SK-N-SH (cell line): ENCODE measurements at places on chromosomes 3 and 15. TPM values are rescaled to one million over a fixed set of nuclear protein-coding genes. Genes with fewer than 3 reads are reported as not detected.

Gene NOX5
- 0.02 and 0.05 TPM in 2 replicates for polyA plus RNA-seq

Gene THOC7
- 35.6 and 35.9 TPM in 2 replicates for polyA plus RNA-seq

Gene ZBTB47
- 9.9 and 13.0 TPM in 2 replicates for polyA plus RNA-seq

Gene MEGF11
- polyA plus RNA-seq, result 0.03 TPM in 1 of 2 replicates, not detected in the other

DNA sequence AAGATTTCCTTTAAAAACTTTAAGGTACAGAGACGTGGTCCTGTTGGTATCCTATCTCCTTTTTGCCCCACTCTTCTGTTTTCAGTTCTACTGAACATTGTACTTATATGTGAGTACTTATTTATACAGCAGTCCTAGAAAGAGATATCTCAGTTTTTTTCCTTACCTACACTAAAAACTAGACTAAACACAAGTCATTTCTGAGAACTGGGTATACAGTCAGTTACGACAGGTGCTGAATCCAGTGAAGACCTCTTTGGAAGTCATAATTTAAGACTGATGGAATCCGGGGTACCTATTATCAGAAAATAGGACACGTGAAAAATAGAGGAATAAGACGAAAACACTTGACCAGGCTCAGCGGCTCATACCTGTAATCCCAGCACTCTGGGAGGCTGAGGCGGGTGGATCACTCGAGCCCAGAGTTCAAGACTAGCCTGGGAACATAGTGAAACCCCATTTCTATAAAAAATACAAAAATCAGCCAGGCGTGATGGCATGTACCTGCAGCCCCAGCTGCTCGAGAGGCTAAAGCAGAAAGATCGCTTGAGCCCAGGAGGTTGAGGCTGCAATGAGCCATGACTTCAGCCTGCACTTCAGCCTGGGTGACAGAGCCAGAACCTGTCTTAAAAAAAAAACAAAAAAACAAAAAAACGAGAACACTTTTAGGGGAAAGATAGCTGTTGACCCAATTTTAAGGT lies 76.3 kb downstream of the KLHL25 start:
- DNase-seq, result no peak

DNA sequence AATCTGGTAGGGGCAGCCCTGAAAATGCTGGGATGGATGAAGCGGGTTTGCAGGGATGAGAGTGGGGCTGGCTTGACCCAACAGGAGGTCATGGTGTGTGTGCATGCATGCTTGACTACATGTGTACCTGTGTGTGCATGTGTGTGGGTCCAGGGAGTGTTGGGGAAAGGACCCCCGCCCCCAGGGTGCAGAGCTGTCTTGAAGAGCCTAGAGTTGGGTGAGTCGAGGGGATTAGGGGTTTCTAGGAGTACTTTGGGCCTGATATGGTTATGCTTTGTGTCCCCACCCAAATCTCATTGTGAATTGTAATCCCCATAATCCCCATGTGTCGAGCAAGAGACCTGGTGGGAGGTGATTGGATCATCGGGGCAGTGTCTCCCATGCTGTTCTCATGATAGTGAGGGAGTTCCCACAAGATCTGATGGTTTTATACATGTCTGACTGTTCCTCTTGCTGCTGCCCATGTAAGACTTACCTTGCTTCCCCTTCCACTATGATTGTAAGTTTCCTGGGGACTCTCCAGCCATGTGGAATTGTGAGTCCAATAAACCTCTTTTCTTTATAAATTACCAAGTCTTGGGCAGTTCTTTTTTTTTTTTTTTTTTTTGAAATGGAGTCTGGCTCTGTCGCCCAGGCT lies 5.2 kb upstream of the LCTL start:
- DNase-seq, result no peak

- DNase-seq, result peak; percentile 59
These were observed 63.5 kb upstream of the CLDN18 start for GRCh38 chr3:137946356-137946973.
